ENCODE measurements at places on chromosomes 2 and 18. TPM values are rescaled to one million over a fixed set of nuclear protein-coding genes. Genes with fewer than 3 reads are reported as not detected.
A peak's percentile ranks its signal among the peaks of the same experiment; 100 is the strongest.

DNA sequence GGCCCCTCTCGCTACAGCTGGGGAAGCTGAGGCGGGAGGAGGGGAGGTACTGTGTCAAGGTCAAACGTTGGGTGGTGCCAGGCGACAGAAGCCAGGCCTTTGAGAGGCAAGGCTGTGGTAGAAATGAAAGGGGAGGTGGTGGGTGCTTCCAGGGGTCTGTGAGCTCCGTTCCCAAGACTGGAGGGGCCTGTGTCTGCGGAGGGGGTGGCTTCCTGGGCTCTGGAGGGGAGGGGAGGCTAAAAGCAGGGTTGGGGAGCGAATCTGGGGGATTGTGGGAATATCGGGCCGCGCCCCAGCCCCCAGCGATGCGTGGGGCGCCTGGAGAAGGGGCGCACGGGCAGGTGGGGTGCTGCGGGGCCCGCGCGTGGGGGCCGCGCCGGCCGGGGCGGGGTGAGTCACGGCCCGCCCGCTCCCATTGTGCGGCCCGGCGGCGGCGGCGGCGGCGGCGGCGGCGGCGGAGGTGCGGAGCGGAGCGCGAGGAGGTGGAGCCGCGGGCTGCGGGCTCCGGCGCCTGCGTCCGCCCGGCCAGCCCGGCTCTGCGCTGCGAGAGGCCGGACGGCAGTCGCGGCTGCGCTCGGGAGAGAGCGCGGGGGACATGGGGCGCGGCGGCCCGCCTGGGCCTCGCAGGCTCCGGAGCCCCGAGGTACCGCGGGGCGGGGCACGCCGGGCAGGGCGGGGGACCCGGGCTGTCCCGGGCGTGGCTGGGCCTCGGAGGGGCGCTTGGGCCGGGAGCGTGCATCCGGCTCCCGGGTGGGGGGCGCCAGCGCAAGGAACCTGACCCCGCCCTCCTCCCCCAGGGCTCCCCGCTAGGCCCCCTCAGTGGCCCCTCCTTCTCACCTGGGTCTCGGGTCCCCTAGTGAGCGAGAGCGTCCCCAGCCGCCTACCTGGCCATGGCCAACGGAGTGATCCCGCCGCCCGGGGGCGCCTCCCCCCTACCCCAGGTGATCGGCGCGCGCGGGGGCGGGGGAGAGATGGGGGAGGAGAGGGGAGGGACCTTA is at the start of gene SLC4A3:
TSS of gene SLC4A3 (plus strand) at position 528 of the 998 bp plus-strand sequence. CDS start at position 891, 363 bp downstream.
- DNase-seq, result no peak

GRCh38 chr18:47756364-47757016 is 174.0 kb downstream of the SMAD2 start:
- DNase-seq, result no peak

- DNase-seq, result no peak
Measured at GRCh38 chr2:160044728-160045127, 17.7 kb downstream of the PLA2R1 start.

GRCh38 chr2:232634206-232635150 is 1.1 kb downstream of the EFHD1 start:
- no peak for DNase-seq

- DNase-seq, result no peak
Measured at GRCh38 chr2:125427721-125428315, 1228.1 kb upstream of the GYPC start.

- peak; percentile 79 for DNase-seq
Measured at GRCh38 chr2:176269319-176270099, at the start of gene MTX2. Gene MTX2 (plus strand): TSS chr2:176269442. CDS start chr2:176269630, 188 bp downstream.

- no peak for DNase-seq
Measured at GRCh38 chr18:49612515-49613033, 50.7 kb downstream of the LIPG start.

- no peak for DNase-seq
Measured at GRCh38 chr2:143526498-143526897, 397.3 kb downstream of the ARHGAP15 start.

GRCh38 chr18:48410095-48410920 is 1.1 kb upstream of the ZBTB7C start:
- DNase-seq, result peak; percentile 64

DNA sequence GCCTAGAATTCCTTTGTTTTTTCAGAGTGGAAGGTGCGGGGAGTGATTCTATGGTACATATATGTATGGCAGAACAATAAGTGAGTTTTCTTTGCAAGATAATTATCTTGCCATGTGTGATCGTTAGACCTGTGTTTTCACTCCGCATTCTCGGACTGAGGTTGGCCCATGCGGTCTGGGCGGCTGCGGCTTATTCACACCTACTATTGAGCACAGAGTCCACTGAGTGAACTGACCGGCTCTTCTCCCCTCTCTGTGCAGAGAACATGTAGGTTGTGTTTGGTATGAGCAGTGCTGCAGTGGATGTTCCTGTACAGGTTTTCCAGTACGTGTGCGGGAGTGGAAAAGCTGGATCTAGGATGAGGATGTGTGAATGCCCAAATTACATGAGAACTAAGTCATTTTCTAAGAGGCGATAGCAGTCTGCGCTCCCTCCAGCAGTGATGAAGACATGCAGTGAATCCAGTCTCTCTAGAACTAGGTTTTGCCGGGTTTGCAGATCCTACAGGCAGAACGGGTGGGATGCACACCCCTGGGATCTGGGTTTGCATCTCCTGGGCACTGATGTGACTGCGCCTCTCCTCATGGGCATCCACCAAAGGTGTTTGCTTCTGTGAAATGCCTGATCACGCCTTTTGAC is 27.1 kb downstream of the MTERF4 start:
- DNase-seq, result no peak

GRCh38 chr18:45864081-45864480 is 38.6 kb downstream of the SIGLEC15 start:
- no peak for DNase-seq

DNA sequence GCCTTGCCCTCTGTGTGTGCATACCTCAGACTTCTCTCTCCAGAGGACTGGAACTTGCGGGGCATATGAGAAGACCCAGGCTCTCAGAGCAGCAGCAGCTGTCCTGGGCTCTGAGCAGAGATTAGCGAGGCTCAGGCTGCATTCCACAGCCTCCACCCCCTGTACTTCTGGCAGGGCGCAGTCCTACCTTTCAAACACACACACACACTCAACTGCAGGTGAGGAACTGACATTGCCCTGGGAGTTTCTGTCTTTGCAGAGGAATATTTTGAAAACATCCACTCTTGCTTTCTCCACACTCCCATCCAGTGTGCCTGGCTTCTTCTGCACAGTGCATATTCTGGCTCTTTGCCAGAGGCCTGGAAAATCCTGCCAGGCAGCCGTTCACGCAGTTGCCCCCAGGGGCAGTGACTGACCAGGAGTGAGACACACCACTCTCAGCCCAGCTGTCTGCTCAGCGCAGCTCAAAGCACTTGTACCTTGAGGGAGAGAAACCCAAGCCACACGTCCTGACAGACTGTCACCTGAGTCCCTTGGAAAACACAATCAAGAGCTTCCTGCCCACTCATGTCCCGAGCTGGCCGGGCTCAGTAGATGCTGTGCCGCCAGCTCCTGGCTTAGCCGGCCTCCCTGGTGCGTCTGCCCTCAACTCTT is 460.8 kb downstream of the RNF144A start:
- DNase-seq, result peak; percentile 21

The DHX57 gene
- polyA plus RNA-seq, result 37.2 TPM

The CD28 gene
- polyA plus RNA-seq, result 1.6 TPM

The TANC1 gene
- 61.5 TPM for polyA plus RNA-seq

The GCG gene
- not detected for polyA plus RNA-seq

The CCDC85A gene
- 1.8 TPM for polyA plus RNA-seq

The PSMA8 gene
- polyA plus RNA-seq, result not detected

The MAP3K19 gene
- 0.33 TPM for polyA plus RNA-seq

The C2orf78 gene
- polyA plus RNA-seq, result not detected

The TEKT4 gene
- 0.20 TPM for polyA plus RNA-seq

The OST4 gene
- polyA plus RNA-seq, result 260 TPM

All from left renal cortex interstitium (tissue), 4 donors.